Right hindlimb (tissue), 1 donor: ENCODE measurements at places on chromosomes 7 and 10.

GRCh38 chr7:21276471-21277035 lies 151.3 kb upstream of the SP4 start:
- no peak for DNase-seq

DNA sequence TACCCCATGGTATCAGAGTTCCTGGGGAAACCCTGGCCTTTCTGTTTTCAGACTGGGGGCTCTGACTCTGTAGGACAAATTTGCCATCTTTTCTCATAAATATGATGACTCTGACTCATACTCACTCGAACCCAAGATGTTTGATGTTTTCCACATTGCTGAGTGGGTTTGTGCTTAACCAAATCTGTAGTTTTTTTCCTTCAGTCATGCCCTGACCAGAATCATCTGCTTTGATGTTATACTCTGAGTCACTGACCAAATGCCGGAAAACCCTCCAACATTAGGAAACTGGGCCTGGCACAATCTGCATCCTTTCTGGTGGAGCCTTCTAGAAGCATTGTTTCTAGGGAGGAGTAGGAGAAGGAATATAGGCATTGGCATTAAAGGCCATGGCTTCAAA lies 118.7 kb downstream of the C10orf105 start:
- DNase-seq: no peak

DNA sequence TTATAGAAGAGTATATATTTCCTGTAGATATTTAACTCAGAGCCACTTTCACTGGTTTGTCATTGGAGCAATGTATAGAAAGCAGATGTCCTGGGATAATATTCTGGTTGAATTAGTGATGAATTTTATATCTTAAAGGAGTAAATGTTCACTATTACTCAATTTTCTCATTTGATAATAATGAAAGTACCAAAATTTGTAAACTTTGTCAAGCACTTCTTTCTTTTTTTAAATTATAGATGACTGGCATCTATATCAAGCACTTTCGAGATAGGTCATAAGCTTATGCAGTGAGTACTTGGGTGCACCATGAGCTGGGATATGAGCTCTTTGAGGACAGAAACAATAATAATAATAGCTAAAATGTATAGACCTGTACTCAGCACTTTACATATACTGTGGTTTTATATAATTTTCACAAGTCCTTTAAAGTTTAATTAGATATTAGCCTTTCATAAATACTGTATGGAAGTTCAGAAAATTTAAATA lies 11.3 kb downstream of the RSBN1L start:
- DNase-seq: no peak

- no peak for DNase-seq
These were observed at the start of gene TMEM130 for GRCh38 chr7:98869597-98870120. TSS of gene TMEM130 (minus strand) at chr7:98870014. CDS start at chr7:98869861, 153 bp downstream.

- no peak for DNase-seq
These were observed 5.0 kb downstream of the LRRC27 start for GRCh38 chr10:132336919-132337407.

- DNase-seq: no peak
These were observed 15.1 kb downstream of the ADD3 start for GRCh38 chr10:110022716-110023504.

GRCh38 chr10:14032406-14032998 lies 298.2 kb downstream of the FRMD4A start:
- DNase-seq: no peak

GRCh38 chr10:4407783-4408182 lies 418.2 kb upstream of the AKR1E2 start:
- DNase-seq: no peak

DNA sequence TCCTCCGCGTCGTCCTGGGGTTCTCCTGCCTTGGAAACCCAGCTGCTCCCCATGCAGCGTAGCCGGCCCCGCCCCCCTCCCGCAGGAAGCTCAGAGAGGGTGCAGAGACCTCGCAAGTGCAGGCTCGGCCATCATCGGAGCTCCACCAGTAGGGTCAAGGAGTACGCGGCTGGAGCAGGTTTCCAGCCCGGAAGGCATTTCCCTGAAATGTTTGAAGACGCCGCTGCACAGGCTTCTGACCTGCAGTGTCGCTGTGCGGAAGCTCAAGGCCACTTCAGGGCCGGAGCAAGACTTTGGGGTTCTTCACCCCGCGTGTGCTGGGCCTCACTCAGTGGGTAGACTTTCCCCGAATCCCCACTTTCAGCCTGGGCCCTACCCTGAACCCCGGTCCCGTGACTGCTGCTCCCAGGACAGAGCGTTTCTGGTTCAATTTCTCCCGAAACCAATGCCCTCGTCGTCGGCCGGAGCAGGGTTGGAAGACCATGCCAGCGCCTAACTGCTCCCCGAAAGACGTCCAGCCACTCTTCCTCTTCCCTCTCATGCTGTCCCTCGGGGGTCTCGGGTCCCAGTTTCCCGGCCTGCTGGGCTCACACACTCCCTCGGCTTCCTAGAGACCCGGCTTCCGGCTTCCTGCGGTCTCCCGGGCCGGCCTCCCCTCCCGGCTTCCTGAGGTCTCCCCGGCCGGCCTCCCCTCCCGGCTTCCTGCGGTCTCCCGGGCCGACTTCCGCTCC lies 52.1 kb downstream of the INSIG1 start:
- no peak for DNase-seq

DNA sequence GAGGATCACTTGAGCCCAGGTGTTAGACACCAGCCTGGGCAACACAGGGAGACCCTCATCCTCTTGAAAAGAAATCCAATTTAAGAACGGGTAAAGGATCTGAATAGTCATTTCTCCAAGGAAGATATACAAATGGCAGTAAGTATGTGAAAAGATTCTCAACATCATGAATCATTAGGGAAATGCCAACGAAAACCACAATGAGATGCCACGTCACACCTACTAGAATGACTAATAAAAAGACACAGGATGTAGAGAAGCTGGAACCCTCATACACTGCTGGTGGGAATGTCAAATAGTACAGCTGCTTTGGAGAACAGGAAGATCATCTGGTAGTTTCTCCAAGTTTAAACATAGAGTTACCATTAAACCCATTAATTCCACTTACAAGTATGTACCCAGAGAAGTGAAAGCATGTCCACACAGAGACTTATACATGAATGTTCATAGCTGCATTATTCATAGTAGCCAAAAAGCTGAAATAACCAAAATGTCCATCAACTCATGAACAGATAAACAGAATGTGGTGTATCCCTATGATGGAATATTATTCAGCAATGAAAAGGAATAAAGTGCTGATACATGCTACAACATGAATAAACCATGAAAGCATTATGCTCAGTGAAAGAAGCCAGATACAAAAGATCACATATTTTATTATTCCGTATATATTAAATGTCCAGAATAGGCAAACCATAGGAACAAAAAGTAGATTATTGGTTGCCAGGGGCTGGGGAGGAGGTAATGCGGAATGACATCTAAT lies 13.1 kb upstream of the ZMIZ2 start:
- DNase-seq: no peak

DNA sequence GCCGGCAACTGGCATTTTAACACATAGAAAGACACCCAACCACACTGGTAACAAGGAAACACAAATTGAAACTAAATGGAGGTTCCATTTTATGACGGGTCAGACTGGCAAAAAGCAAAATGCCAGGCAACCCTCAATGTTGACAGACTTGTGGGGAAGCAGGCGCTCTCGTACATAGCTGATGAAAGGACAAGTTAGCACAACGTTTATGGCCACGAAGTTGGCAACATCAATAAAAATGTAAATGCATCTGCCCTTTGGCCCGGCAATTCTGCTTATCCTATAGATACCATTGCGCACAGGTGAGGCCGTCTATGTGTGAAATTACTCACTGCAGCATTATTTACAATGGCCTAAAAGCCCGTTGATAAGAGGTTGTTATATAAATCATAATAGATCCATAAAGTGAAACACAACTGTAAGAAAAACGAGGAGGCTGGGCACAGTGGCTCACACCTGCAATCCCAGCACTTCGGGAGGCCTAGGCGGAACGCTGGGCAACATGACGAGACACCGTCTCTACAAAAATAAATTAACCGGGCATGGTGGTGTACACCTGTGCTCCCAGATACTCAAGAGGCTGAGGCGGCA lies 39.8 kb downstream of the FOXL3 start:
- DNase-seq: peak; percentile 3

DNA sequence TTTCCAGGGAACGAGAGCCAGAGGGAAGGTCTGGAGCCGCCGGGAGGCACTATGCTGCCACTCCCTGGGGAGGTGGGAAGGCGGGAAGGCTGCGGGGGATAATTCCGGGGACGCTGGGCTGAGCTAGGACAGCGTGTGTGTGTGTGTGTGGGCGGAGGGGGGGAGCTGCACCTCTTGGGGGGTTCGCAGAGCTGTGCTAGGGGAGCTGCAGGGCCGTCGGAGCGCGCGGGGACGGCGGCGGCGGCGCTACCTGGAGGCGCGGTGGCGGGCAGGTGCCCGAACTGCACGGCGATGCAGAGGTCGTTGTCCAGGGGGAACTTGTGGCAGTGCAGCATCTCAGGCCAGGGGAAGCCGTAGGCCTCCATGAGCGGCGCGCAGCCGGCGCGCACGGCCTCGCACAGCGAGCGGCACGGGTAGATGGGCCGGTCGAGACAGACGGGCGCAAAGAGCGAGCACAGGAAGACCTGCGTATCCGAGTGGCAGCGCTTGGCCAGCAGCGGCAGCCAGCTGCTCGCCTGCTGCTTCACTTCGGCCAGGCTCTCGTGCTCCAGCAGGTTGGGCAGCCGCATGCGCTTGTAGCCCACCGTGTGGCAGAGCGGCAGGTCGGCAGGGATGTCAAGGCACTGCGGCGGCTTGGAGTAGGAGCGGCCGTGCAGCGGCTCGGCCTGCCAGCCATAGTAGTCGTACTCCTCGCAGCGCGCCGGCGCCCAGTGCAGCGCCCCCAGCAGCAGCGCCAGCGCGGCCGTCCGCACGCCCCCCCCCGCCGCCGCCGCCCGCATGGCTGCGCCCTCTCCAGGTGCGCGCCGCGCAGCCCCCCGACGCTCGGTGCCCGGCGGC lies 526 bp downstream of the SFRP5 start:
- no peak for DNase-seq

GRCh38 chr7:70217571-70217970 lies 619.3 kb downstream of the AUTS2 start:
- no peak for DNase-seq

DNA sequence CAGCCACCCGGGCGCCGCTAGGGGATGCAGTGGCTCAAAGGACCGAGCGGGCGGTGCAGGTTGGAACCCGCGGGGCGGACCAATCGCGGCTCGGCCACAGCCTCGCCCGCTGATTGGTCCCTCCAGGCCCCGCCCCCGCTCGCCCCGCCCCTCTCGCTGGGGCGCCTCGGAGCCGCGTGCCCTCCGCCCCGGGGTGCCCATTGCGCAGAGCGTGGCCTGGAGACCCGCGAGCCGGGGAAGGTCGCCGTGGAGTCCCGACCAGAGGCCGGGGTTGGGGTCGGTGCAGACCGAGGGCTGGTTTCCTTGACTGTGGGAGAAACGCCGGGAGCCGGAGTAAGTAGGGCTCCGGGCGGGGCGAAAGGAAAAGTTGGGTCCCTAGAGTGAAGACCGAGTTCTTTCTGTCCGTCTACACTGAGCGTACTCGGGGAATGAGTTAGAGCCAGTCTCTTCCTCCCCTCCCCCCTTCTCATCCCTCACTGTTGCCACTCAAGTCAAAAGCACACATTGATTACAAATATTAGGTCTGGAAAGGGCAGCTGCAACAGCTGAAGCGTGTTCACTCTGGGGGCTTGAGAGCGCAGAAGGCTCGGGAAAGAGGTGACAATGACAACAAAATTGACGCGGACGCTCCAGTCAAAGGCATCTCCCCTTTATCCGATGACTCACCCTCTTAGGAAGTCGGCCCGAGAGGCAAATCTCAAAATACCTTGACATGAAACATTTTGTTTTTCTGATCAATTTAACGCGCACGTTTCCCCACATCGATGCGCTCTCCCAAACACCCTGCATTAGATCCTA lies 843 bp upstream of the GATA3 start:
- peak; percentile 87 for DNase-seq

DNA sequence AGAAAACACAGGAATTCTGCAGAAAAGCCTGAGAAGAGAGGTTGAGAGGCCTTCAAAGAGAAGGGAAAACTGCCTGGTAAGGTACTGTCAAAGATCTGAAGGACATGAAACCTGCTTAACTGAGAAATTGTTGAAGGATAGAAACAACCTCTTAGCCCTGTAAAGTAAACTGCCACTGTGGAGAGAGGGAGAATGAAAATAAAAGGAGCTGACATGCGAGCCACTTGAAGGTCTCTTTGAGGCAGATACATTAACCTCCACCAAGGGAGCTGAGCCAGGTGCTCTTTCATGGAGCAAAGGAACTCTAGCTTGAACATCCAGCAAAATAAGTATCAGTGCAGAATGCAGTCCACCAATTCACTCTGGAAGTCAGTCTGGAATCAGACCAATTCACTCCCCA lies 108.8 kb upstream of the FEZF1 start:
- DNase-seq: no peak

- no peak for DNase-seq
These were observed 105.1 kb downstream of the WDFY4 start for GRCh38 chr10:48789486-48790456.

DNA sequence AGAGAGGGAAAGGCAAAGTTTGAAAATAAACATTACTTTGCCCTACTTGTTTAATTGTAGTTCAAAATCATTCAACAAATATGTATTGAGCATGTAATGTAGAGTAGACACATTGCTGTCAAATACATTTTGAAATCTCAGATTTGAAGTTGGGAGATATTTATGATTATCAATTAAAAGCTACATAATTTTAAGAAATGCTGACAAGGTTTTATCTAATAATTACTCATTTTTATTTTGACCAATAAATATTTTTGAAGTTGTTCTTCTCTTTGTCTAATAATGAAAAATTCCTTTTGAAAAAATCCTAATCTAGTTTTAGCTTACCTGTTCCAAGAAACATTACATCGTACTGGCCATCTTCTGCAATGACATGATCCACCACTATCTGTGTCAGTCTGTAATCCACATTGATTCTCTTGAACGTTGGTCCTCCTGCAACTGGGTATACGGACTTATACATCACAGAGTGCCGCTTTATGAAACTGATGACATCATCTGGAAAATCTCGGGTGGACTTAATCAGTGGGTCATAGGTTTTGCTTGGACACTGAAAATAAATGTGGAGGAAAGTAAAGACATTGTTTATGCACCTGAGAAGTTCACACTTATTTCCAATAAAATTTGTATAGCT lies 164.7 kb downstream of the SEMA3D start:
- no peak for DNase-seq

GRCh38 chr10:6346631-6347030 lies 143.9 kb downstream of the PFKFB3 start:
- DNase-seq: no peak

DNA sequence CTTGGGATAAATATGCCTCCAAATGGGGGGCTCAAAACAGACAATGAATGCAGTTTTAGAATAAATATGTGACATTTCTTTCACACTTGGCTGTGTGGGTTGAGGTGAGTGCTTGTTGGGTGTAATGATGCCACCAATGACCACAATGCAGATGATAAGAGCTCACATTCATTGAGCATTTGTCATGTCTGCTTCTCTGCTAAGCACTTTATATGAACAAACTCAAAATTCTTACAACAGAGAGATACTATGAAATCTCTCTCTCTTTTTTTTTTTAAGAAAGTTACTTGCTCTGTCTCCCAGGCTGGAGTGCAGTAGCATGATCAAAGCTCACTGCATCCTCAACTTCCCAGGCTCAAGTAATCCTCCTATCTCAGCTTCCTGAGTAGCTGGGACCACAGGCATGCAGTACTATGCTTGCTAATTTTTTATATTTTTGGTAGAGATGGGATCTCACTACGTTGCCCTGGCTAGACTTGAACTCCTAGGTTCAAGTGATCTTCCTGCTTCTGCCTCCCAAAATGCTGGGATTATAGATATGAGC lies 185.4 kb downstream of the JCAD start:
- DNase-seq: no peak

- no peak for DNase-seq
These were observed 227.7 kb downstream of the KCNMA1 start for GRCh38 chr10:77409697-77410471.
